Anterior cingulate cortex (tissue), 58 donors: ENCODE measurements at places on chromosomes 2 and 18.

GRCh38 chr18:32040936-32041335 is 22.3 kb downstream of the RNF125 start:
- no peak for DNase-seq

- DNase-seq, result no peak
These were observed 45.7 kb downstream of the CCDC85A start for GRCh38 chr2:56229397-56230060.

GRCh38 chr2:98324181-98324580 is 22.1 kb upstream of the CNGA3 start:
- no peak for DNase-seq

GRCh38 chr2:50746526-50746925 is 285.4 kb downstream of the NRXN1 start:
- no peak for DNase-seq

DNA sequence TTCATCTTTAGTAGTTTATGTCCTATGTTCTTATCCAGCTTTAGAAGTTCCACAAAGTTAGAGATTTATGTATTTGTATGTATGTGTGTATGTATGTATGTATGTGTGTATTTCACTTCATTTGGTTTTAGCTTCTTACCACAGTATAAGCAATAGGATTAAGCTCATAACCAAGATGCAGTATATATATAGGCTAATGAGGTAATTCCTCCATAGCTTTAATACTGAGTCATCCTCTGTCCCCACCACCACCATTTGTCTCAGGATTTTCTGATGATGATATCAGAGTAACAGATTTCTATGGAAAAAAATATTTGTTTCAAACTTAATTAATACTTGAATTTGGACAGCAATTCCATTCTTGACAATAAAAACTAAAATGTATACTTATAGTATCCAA is 159.2 kb downstream of the SOX11 start:
- no peak for DNase-seq

DNA sequence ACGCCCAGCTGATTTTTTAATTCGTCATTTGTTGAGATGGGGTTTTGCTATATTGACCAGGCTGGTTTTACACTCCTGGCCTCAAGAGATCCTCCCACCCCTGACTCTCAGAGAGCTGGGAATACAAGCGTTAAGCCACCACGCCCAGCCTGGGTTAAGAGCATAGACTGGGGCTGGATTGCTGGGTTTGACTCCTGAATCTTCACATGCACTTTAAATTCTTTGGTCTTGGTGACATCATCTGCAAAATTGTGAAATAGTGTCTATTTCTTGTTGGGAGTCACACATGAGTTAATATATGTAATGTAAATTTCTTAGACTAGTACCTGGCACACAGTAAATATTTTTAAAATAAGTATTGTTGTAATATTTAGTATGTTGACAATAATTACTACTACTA is 257.4 kb downstream of the DOK6 start:
- DNase-seq, result no peak

DNA sequence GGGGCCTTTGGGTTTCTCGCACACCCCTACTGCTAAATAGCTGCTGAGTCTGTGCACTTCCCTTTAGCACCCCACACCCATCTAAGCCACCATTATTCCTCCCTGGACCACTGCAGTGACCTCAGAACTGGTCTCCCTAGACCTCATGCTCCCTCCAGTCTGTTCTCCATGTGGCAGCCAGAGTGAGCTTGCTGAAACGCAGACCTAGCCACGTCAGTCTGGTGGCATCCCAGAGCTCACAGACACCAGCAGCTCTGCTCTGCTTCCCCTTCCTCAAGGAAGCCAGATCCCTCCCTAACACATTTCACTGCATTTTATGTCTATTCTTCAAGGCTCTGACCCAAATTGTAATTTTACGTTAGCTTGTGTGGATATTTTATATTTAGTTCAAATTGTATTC is 144.4 kb downstream of the DYSF start:
- DNase-seq, result no peak

DNA sequence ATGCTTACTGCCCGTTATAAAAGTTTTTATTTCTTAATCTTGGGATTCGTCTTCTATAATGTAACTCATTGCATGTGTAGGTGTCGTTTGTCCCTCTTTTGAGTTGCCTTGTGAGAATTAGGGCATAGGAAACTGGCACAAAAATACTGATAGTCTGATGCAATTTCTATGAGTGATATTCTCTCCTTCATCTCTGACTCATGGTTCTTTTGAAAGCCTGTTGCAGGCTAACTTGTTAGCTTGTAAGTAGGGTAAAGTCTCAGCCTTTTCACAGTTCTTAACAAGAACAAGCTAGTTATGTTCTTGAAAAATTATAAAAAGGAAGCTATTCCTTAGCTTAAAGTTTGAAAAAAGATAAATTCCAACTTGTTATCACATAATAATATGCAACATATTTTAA is 1085.4 kb upstream of the NRXN1 start:
- DNase-seq, result no peak

DNA sequence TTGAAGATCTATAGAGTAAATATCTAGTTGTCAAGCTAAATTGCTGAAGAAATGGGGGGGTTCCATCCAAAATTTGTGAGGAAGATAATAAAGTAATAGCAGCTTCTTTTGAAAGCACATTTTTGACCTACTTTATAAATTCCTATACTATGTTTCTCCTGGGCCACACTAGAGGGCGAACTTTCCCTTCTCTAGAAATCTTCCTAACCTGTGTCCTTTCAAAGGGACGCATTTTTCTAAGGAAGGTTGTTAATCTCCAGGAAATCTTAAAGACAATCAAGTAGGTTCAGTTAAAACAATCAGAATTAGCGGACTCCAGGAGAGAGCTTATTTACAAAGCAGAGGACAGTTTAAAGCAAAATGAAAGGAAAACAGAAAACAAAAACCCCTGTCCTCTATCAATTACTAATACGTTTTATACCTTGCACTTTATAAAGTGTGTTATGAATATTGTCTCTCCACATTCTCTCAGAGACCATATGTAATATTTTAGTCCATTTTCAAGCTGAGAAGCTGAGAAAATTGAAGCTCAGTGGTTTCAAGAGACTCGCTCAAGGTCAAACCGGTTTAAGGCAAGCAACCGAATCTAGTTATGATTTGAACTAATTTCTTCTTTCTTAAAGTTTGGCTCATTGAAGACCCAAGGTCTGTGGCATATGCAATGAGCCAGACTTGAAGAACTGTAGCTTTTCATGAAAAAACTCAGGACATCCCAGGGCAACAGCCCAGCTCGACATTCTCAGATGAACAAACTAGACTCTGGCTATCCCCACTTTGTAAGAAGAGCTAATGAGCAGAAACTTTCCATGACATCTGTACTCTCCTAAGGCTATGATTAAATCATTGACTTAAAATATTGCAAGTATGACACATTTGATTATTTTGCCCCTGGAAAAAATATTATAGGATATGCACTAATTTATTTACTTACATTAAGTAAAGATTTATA is 273.6 kb downstream of the PAX3 start:
- DNase-seq, result no peak

DNA sequence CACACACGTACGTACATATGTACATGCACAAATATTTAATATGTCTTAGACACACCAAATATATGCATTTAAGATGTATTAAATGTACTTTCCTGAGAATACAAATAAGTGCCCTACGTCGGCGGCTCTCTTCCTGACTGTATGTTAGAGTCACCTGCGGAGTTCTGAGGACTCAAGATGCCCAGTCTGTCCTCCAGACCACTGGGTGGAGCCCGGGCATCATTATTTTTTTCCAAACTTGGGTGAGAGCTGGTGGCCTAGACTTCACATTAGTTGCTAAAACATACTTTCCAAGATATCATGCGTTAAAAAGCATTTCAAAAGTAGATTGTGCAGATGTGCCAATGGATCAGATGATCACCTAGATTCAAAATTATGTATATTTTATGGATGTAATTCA is 2.9 kb downstream of the IL18R1 start:
- no peak for DNase-seq

DNA sequence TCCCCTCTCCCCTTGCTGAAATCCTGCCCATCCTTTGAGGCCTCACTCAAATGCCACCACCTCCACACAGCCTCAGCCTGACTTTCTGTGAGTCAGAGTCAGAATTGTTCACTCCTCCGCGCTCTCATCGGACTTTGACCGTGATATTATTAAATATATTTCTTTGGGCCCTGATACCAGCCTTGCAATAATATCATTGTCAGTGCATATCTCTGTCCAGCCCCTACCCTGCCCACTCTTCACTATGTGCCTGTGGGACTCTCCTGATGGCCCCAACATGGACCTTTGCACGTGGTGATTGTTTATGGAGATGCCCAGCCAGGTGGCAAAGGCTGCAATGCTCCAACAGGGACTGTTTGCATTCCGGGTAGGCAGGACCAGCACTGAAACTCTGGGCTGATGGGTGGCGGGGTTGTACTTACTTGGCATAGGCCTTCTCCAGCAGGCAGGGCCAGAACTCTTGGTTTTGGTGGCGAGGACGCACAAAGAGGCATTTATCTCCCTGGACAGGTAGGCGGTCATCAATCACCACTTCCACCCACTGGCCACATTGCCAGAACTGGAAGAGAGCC is 37.3 kb downstream of the CAPN13 start:
- DNase-seq, result no peak

- no peak for DNase-seq
These were observed 147.2 kb downstream of the MGAT5 start for GRCh38 chr2:134401081-134401497.

DNA sequence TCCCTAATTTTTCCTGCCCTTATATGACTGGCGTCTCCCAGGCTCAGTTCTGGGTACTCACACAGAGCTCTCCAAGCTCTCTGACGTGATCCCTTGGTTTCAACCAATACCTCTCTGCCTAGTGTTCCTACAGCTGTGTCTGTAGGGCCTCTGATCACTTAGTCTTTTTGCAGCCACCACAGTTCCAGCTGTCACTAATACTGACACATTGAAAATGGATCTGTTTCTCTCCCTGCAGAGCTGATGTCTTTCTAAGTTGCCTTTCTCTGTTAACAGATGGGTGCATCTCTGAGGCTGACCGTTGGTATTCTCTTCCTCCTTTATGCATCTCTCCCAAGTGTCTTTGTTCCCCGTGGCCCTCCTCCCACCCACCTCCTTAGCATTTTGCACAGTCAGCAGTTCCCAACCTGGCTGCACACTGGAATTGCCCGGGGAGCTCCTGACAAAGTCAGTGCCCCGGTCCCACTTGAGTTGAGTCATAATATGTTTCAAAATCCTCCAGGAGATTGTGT is 62.5 kb downstream of the CERS6 start:
- no peak for DNase-seq

GRCh38 chr2:45268631-45269030 is 259.4 kb upstream of the SIX2 start:
- DNase-seq, result no peak

DNA sequence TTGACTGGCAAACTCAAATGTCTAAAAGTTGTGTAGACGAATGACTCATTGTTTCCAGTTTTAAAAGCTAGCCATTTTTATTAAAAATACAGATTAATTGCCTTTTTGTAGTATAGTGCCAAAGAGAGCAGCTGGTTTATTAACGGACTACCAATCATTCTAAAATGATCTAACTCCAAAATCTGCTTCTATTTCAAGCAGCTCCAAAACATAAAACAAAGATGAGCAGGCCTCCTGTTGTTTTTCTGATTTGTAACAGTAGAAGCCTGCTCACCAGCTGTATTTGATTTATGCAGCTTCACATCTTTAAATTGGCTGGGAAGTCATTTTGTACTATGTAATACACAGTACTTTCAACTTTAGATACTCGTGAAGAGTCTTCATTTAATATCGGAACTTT is 171.8 kb downstream of the UBR3 start:
- no peak for DNase-seq

DNA sequence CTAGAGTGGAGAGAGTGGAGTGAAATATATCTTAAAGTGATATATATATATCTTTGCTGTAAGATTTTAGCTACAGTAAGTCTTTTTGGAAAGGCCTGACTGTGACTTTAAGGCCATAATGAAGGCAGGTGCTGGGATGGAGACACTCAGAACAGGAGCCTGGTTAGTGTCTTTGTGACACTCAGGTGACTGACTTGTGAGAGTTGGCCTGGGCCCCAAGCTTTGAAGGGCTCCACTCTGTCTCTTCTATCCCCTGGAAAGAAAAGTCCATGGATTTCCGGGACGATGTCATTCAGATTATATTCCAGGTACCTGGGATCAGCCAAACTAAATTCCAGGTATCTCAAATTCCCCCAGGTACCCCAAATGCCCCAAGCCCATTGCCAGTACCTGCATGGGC is 276.6 kb downstream of the PDE11A start:
- no peak for DNase-seq

GRCh38 chr2:220104871-220105351 is 477.5 kb downstream of the SLC4A3 start:
- no peak for DNase-seq

GRCh38 chr2:200728630-200729029 is 83.1 kb upstream of the BZW1 start:
- DNase-seq, result no peak

GRCh38 chr2:167438206-167438605 is 549.9 kb downstream of the XIRP2 start:
- no peak for DNase-seq

DNA sequence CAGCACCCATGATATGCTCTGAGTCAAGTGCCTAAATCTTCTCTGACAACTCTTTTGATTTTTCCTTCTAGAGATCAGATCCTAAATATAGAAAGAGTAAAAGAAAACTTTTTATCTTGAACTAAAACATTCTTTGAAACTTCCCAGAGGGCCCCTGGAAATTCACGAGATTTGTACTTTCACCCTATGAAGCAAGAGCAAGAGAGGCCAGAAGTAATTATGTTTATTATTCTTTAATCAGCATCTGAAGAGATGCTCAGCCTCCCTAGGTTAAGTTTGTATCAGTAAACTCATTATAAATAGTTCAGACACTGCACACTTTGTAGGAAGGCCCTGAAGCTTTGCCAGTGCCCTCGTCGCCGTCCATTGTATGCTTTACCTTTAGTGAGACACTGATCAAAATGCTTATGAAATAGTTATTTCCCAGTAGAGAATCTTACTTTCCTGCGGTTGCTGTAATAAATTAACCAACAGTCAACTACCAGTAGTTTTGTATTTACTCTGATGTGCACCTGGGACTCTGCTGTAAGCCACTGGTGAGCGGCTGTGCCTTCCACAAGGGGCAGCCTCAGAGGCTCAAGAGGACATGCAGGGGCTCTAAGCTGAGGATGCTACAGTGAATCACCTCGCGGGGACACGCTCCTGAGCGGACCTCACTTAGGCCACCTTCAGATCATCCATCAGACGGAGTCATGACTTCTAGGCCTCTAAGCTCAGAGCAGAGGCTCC is 71.9 kb downstream of the BIN1 start:
- DNase-seq, result no peak

GRCh38 chr2:97997784-97998392 is 2.1 kb upstream of the TMEM131 start:
- DNase-seq, result no peak

GRCh38 chr18:13520306-13520705 is 206.1 kb downstream of the FAM210A start:
- DNase-seq, result no peak

DNA sequence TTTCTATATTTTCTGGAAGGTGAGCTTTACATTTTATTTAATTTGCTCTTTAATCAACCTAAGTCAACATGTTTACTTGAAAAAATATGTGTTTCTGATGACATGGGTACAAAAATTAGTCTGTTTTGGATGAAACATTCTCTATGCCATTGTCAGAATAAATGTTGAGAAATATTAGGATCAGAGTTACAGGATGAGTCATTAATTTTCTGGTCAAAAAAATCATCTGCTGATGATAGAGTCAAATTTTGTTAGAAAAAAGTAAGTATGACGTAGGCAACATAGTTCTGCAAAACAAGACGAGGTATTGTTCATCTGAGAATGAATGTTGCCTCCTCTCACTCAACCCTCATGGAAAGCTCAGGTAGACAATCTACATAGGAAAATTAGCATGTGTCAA is 107.6 kb upstream of the CAVIN2 start:
- DNase-seq, result no peak
